ENCODE measurements at places on chromosomes 3 and 15. TPM values are rescaled to one million over a fixed set of nuclear protein-coding genes. Genes with fewer than 3 reads are reported as not detected.

NMNAT3 gene
- 73.6 TPM for total RNA-seq

DNA sequence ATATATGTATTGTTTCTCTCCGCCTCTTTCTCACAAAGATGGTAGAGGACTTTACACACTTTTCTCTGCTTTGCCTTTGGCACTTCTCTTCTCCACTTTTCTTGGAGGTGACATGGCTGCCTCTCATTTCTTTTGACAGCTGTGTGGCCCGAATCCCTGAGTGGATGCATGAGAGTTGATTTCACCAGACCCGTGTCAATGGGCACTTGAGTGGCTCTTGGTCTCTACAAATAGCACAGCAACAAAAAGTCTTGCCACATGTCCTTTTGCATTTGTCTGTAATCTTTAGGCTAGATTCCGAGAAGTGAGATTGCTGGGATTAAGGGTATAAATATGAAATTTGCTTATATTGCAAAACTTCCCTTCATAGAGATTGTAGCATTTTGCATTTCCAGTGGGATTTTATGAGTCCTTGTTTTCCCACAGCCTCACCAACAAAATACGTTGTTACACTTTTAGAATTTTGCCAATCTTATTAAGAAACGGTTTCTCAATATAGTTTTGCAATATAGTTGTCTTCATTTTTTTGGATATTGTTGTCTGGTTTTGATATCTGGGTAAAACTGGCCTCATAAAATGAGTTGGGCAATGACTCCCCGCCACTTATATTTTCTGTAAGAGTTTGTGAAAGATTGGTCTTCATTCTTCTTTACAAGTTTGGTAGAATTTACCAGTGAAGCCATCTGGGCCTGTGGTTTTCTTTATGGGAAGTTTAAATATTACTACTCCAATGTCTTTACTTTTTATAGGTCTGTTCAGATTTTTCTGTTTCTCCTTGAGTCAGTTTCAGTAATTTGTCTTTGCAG is 5.2 kb upstream of the TRPM1 start:
- no peak for DNase-seq

FHIT gene
- 4.8 TPM for total RNA-seq

DNA sequence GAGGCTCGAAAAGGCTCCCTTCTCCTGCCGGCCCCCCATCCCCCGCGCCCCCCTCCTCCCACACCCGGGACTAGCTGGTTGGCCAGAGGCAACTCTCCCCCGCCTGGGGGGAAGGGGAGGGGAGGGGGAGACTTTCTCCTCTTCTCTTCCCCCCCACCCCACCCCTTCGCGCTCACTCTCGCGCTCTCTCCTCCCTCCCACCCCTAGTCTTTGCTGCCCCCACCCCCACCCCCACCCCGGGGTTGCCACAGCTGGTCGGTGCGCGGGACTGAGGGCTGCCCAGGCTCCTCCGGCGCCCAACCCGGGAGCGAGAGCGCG is 710 bp downstream of the MECOM start:
- DNase-seq, result no peak

DNA sequence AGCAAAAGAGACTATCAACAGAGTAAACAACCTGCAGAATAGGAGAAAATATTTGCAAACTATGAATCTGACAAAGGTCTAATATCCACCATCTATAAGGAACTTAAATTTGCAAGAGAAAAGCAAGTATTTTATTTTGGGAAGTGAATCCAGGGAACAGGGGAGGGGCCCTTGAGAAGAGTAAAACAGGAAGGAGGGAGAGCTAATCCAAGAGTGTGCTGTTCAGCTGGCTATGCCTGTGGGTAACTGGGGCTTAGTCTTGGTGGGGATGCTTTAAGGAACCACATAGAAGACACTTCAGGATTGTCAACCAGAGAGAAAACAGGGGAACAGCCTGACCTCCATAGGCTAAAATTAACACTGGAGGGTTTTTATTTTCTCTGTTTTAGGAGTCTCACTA is 3.9 kb upstream of the HHLA2 start:
- no peak for DNase-seq

GASK1A gene
- total RNA-seq, result not detected

KLHL6 gene
- not detected for total RNA-seq

DNA sequence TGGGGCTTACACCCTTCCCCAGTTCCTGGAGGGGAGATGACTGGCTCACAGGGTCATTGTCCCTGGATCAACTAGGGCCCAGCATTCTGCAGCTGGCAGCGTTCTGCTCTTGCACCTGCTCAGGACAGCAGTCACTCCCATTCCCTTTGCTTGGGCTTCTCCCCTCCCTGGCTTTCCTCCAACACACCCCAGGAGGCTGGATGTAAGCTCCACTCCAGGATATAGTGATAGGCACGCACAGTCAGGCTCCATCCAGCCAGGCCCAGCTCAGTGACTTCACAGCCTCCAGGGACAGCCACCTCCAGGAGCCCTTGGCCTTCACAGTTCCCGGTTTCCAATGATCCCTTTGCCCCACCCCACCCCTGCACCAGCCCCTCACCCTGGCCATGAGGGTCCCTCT is 1.9 kb downstream of the SPTBN5 start:
- no peak for DNase-seq

AADACL2 gene
- not detected for total RNA-seq

GRCh38 chr15:51193526-51193925 is 98.8 kb upstream of the TNFAIP8L3 start:
- DNase-seq, result no peak

MCF2L2 gene
- not detected for total RNA-seq

GRCh38 chr3:4447295-4447999 is 19.6 kb downstream of the SUMF1 start:
- no peak for DNase-seq

PLIN1 gene
- total RNA-seq, result not detected

DNA sequence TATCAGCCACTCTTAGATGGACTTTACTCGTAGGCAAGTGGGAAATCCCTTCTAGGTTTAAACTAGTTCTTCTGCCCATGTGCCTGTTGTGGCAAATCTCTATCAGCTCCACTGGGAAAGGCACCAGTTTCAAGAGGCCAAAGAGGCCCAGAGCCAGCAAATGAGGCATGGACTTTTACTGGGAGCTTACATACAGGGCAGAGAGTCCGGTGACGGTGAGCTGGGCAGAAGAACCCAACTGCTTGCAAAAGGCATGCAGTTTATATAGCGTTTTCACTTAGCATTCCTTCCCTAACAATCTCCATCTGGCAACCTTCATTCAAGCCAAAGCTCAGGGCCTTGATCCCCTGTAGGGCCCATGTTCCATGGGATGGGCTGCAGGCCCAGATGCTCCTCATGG is 93.0 kb upstream of the C3orf80 start:
- DNase-seq, result no peak

- peak; percentile 65 for DNase-seq
Observed at GRCh38 chr3:31077021-31077601, 182.7 kb upstream of the GADL1 start.

GOLGB1 gene
- total RNA-seq, result 5.0 TPM

DNA sequence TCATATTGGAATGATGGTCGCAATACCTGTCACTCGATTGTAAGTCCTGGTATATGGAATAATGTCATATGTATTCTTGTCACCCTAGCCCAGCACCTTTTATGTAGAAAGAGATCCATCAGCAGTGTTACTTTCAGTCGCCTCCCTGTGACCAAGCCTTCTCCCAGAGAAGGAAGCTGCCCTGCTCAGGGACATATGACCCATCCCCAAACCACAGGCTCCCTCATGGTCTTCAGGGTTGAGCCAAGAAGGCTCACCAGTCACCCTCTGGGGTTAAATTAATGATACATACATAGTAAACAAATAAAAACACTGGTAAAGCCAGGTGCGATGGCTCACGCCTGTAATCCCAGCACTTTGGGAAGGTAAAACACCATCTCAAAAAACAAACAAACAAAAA is 4.6 kb upstream of the MFGE8 start:
- DNase-seq, result no peak

GOLGA8J gene
- not detected for total RNA-seq

- no peak for DNase-seq
Observed at GRCh38 chr3:178062126-178062525, 474.1 kb upstream of the KCNMB2 start.

DNA sequence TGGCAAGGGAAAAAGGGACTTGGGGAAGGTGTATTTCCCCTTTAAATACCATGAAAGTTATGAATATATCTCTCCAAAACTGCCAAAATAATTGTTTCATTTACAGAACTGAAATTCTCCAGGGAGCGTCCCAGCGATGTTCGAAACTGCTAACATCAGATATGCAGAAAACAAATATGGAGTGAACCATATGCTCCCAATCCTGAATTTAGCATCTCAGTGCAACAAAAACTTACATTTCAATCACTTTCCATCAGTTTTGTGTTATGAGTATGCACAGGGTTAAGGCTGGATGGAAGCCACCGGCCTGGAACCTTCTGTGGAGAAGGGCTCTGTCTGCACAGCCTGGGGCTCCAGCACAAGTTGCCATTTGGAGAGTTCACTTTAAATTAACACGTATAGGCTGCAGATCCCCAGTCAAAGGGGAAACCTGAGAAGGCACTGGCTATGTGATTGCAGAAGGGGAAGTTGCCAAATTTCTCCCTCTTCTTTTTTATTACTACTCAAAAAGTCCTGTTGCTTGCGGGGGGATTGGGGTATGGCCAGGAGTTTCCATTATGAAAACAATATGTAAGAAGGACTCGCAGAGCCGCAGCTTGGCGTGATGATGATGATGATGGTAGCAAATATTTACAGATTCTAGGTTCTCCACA is 56.9 kb upstream of the FOXP1 start:
- no peak for DNase-seq

SETMAR gene
- total RNA-seq, result 10.5 TPM

PLA2G4D gene
- total RNA-seq, result not detected
